ENCODE measurements at places on chromosomes 5 and 9. TPM values are rescaled to one million over a fixed set of nuclear protein-coding genes. Genes with fewer than 3 reads are reported as not detected.

PCDHGA9 gene
- 2.3 TPM for total RNA-seq

GRCh38 chr5:54083851-54084250, 226.5 kb downstream of the ARL15 start:
- DNase-seq: no peak
- no peaks in the 10 kb centered on the region for H3K36me3 ChIP-seq
- H3K4me3 ChIP-seq: no peak overlapping the region
- peaks cover 10% of the 10 kb centered on the region for H3K4me1 ChIP-seq
- H3K27ac ChIP-seq: no peak overlapping the region

- H3K36me3 ChIP-seq: no peaks in the 10 kb centered on the region
- peak overlapping the region; percentile 87 for H3K4me3 ChIP-seq
- no peak overlapping the region for H3K27ac ChIP-seq
- DNase-seq: peak; percentile 54
Measured at GRCh38 chr5:76083555-76084495, 642 bp downstream of the SV2C start.

CDH9 gene
- 0.21 TPM for total RNA-seq

DNA sequence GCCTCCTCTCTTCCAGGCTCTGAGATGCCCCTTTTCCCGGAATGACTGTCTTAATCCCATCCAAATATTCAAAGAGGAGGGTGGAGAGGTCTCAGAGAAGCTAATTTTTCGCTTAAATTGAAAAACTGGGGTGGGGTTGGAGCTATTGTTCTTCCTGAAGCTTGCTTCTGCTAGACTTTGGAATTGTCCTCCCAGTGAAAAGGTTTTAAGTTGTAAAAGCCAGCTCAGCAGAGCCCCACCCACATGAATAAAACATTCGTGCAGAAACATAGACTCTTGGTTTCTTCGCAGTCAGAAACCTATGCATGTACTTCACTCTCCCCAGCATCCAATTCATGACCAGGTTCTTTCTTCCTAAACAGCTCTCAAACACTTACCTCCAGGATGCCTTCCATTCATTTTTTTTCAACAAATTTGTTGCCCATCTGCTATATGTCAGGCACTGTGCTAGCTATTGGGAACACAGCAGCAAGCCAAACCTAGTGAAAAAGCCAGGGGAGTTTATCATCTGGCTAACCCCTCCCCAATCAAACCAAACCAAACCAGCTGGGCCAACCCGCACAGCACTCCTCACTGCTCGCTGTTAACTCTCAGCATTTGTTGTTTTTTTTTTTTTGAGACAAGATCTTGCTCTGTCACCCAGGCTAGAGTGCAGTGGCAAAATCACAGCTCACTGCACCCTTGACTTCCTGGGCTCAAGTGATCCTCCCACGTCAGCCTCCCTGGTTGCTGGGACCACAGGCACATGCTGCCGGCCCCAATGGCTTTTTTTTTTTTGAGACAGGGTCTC, 37.9 kb upstream of the OCLN start:
- H3K4me3 ChIP-seq: no peak overlapping the region
- H3K36me3 ChIP-seq: no peaks in the 10 kb centered on the region
- no peaks in the 10 kb centered on the region for H3K27me3 ChIP-seq
- H3K27ac ChIP-seq: peak overlapping the region; percentile 14
- H3K4me1 ChIP-seq: peaks cover 5% of the 10 kb centered on the region

GRCh38 chr5:91307048-91307447, 76.1 kb downstream of the ARRDC3 start:
- H3K4me3 ChIP-seq: no peak overlapping the region
- no peaks in the 10 kb centered on the region for H3K36me3 ChIP-seq
- peaks cover 8% of the 10 kb centered on the region for H3K4me1 ChIP-seq
- H3K27ac ChIP-seq: no peak overlapping the region
- no peak for DNase-seq
- H3K27me3 ChIP-seq: no peaks in the 10 kb centered on the region

- peaks cover 47% of the 10 kb centered on the region for H3K27me3 ChIP-seq
- peaks cover 21% of the 10 kb centered on the region for H3K4me1 ChIP-seq
- H3K4me3 ChIP-seq: peak overlapping the region; percentile 80
- DNase-seq: peak; percentile 90
- no peak overlapping the region for H3K27ac ChIP-seq
Measured at GRCh38 chr5:112419986-112420864, 1.1 kb upstream of the EPB41L4A start.

- no peaks in the 10 kb centered on the region for H3K4me1 ChIP-seq
- H3K36me3 ChIP-seq: peaks cover 2% of the 10 kb centered on the region
- no peak overlapping the region for H3K4me3 ChIP-seq
Measured at GRCh38 chr5:162752612-162753011, 684.8 kb upstream of the CCNG1 start.

ZNF483 gene
- 65.9 TPM for total RNA-seq

PHF24 gene
- total RNA-seq: 0.53 TPM

DNA sequence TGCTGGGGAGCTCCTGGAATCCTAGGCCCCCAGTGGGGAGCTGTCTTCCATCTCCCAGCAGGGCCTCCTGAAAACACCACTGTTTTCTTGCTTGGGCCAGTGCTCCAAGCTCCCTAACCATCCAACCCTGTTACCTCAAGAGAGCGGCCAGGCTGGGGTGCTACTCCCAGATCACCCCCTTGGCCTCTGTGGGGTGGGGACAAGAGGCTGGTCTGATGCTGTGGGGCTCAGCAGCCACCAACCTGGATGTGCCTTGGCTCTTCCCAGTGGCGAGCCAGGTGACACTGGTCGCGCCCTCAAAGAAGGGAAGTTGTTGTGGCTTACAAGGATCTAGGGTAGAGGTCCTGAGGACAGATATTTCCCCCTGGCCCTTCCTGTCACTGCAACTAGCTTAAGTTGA, 49.0 kb downstream of the SECISBP2 start:
- H3K27ac ChIP-seq: no peak overlapping the region
- no peaks in the 10 kb centered on the region for H3K27me3 ChIP-seq
- H3K4me3 ChIP-seq: no peak overlapping the region
- no peak for DNase-seq

DNA sequence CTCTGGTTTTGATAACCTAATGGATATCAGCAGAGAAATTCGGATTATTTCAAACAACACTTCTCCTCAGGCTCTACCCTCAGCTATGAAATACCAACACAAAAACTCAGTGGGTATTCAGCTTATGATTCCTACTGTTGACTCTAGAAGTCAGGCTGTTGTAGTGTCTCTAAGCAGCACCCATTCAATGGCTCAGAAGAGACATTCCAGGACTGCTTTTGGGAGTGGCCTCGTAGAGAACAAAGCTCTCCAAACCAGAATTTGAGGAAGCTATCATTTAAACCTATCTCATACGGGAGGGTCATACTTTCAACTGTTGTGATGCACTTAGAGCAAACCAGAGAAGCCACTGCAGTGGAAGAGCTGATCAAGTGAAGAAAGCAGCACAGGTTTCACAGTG, 34.1 kb downstream of the ETF1 start:
- peaks cover 57% of the 10 kb centered on the region for H3K36me3 ChIP-seq
- H3K4me3 ChIP-seq: no peak overlapping the region
- no peak for DNase-seq
- H3K27me3 ChIP-seq: no peaks in the 10 kb centered on the region
- no peaks in the 10 kb centered on the region for H3K4me1 ChIP-seq

DNA sequence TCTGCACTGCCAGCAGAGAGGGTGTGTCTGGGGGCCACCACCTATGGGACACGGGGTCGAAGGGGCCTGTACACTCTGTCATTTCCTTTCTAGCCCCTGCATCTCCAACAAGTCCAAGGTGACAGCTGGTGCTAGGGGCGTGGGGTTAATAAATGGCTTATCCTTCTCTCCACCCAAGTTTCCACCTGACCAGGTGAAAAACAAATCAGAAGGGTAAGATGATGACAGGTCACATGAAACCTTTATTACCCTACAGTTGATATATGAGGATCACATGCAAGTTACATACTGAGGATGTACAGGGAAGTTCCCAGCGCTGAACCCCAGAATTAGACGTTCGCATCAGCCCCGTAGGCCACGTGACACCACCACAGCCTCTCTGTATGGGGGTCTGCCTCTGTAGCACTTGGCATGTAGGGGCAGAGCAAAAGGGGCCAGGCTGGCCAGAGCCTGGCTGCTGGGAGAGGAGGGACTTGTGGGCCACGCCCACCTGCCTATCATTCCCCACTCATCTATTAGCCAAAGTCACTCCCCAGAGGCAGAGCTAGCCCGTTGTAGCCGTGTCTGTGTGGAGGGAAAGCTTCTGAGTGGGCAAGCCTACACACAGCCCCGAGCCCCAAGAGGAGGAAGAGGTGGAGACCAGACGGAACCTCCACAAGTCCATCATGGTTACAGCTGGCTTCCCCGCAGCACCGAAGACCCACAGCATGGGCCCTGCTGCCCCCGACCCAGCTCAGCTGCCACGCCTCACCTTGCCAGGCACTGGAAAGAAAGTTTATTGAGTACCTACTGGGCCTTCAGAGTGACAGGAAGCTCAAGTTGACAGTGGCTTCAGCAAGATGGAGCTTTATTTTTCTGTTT, 2.2 kb downstream of the TMEM141 start:
- H3K4me1 ChIP-seq: peaks cover 27% of the 10 kb centered on the region
- peaks cover 3% of the 10 kb centered on the region for H3K36me3 ChIP-seq
- no peak overlapping the region for H3K27ac ChIP-seq
- peaks cover 23% of the 10 kb centered on the region for H3K27me3 ChIP-seq

DNA sequence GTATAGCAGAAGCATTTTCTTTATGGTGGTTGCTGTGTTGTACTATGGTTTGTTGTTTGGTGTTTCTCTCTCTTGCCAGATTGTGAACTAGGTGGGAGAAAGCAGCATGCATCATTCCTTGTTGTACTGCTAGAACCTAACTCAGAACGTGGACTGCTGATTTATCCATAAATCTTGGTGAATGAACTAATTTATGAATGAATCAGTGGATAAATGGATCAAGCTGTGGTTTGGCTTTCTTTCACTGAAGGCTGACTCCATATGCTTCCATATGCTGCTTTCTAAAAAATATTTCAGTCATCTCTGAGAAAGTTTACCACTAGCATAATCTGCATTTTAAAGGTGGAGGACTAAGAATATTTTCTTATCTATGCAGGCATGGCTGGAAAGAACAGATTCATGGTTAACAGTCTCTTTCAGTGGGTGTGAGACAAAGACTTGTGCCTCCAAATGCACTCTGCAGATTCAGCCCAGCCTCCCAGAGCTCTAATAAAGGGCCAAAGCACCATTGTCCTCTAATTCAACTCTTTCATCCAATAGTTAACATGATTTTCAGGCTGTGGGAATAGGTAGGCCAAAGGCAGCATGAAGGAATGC, 237.7 kb downstream of the SH3GL2 start:
- H3K4me3 ChIP-seq: no peak overlapping the region
- no peaks in the 10 kb centered on the region for H3K27me3 ChIP-seq
- no peak overlapping the region for H3K27ac ChIP-seq
- no peaks in the 10 kb centered on the region for H3K4me1 ChIP-seq
- H3K36me3 ChIP-seq: no peaks in the 10 kb centered on the region

GRCh38 chr5:96781031-96781971, 26.4 kb downstream of the ERAP1 start:
- no peak overlapping the region for H3K27ac ChIP-seq
- no peak for DNase-seq
- H3K4me1 ChIP-seq: no peaks in the 10 kb centered on the region
- H3K36me3 ChIP-seq: peaks cover 10% of the 10 kb centered on the region

FOXD4 gene
- total RNA-seq: 0.21 TPM

TMEM174 gene
- not detected for total RNA-seq

DNA sequence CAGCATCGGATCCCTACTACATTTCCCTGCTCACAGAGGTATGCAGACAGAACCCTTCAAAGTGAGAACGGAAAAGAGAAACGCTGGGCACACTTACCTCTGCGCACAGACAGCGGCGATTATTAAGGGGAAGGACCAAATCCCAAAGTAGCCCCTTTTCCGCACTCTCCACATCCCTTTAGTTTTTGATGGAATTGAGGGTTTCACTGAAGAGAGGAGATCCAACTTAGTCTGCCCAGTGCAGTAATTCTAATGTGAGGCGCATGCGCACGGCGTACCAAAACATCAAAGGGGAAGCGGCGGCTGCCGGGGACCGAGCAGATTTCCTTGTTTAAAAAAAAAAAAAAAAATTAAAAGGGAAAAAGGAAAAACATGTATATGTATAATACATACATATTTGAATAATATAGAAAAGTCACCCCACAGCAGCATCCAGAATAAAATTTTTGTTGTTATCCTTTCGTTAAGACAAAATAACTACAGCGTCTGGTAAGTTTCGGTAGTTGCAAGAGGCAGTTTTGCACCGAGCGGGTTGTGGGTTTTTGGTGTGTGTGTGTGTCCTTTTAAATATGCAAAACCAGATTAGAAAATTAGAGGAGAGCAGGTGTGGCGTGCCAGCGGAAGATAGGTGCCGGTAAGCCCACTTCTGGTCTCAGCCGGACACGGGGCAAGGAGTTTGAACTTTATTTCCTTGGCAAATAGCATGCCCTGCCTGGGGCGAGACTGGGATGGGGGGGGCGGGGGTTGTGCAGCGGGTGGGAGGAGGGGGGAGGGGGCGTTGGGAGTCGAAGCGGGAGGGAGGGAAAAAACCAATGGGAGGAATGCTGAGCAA, at the start of gene GABRB2:
Gene GABRB2, minus strand, starts transcription at position 256 of the 832 bp plus-strand sequence. Its CDS starts 82 bp downstream, at position 174.
- DNase-seq: peak; percentile 49
- H3K27ac ChIP-seq: no peak within 1 kb of the TSS
- peaks cover 85% of the 10 kb centered on the region for H3K27me3 ChIP-seq
- peaks cover 27% of the 10 kb centered on the region for H3K4me1 ChIP-seq
- H3K36me3 ChIP-seq: no peaks in the 10 kb centered on the region

DNA sequence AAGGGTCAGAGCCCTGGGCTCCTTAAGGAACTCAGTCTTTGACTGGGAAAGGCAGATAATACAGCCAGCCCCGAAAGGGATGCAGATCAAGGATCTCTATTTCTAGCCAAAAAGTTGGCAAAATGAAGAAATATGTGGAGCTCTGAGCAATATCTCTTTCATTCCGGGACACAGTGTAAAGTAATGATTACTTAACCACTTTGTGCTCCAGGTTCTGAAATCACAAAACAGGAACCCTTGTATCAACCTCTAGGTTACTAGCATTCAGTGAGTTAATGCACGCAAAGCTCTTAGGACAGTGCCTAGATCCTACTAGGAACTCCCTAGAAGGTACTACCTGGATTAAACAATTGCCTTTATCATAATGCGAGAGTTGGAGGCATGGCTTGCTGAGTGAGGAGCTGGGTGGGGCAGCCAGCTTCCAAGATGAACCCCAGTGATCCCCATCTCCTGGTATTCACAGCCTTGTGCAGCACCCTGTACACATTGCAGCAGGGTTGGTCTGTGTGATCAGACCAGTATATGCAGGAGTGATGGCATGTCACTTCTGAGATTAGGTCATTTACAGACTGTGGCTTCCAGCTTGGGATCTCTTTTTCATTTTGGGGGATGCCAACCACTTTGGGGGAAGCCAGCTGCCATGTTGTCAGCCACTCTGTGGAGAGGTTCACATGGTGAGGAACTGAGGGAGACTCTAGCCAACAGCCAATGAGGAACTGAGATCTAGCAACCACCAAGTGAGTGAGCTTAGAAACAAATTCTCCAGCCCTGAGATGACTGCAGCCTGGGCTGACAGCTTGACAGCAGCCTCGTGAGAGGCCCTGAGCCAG, 103.1 kb upstream of the SLC44A1 start:
- peaks cover 13% of the 10 kb centered on the region for H3K27me3 ChIP-seq
- no peak for DNase-seq

C9orf40 gene
- 14.1 TPM for total RNA-seq

GRCh38 chr5:116135344-116135743, 50.5 kb downstream of the COMMD10 start:
- DNase-seq: no peak
- no peak overlapping the region for H3K27ac ChIP-seq
- no peaks in the 10 kb centered on the region for H3K4me1 ChIP-seq
- H3K27me3 ChIP-seq: no peaks in the 10 kb centered on the region

Measured in WTC11 (cell line).